ENCODE measurements at places on chromosomes 16 and 17. TPM values are rescaled to one million over a fixed set of nuclear protein-coding genes. Genes with fewer than 3 reads are reported as not detected.

Gene CIBAR2
- not detected for total RNA-seq

DNA sequence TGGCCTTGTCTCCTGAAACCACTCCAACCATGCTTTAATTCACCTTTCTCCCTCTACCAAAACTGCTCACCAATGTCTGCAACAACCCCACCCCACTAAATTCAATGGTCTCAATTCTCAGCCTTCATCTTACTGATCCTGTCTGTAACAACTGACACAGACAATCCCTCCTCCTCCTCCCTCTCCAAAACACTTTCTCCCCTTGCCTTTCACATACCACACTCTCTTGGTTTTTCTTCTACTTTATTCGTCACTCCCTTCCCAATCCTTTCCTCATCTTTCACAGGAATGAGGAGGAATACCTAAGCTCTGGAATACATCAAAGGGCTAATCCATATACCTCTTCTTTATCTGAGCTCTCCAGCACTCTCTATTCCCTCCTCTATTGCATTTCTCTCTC, 65.4 kb downstream of the STH start:
- no peaks in the 10 kb centered on the region for H3K27me3 ChIP-seq
- no peak overlapping the region for H3K4me3 ChIP-seq
- no peak overlapping the region for H3K27ac ChIP-seq
- peaks cover 51% of the 10 kb centered on the region for H3K36me3 ChIP-seq
- H3K4me1 ChIP-seq, result peaks cover 19% of the 10 kb centered on the region
- no peak for DNase-seq

Gene KRT9
- not detected for total RNA-seq

- no peak overlapping the region for H3K4me3 ChIP-seq
- H3K36me3 ChIP-seq, result no peaks in the 10 kb centered on the region
- no peaks in the 10 kb centered on the region for H3K4me1 ChIP-seq
- H3K27ac ChIP-seq, result no peak overlapping the region
These were observed 10.4 kb downstream of the CPPED1 start for GRCh38 chr16:12793120-12793864.

GRCh38 chr17:59848778-59849177, 44.0 kb downstream of the TUBD1 start:
- no peak for DNase-seq
- peaks cover 60% of the 10 kb centered on the region for H3K4me1 ChIP-seq
- no peak overlapping the region for H3K4me3 ChIP-seq
- peaks cover 5% of the 10 kb centered on the region for H3K27me3 ChIP-seq

DNA sequence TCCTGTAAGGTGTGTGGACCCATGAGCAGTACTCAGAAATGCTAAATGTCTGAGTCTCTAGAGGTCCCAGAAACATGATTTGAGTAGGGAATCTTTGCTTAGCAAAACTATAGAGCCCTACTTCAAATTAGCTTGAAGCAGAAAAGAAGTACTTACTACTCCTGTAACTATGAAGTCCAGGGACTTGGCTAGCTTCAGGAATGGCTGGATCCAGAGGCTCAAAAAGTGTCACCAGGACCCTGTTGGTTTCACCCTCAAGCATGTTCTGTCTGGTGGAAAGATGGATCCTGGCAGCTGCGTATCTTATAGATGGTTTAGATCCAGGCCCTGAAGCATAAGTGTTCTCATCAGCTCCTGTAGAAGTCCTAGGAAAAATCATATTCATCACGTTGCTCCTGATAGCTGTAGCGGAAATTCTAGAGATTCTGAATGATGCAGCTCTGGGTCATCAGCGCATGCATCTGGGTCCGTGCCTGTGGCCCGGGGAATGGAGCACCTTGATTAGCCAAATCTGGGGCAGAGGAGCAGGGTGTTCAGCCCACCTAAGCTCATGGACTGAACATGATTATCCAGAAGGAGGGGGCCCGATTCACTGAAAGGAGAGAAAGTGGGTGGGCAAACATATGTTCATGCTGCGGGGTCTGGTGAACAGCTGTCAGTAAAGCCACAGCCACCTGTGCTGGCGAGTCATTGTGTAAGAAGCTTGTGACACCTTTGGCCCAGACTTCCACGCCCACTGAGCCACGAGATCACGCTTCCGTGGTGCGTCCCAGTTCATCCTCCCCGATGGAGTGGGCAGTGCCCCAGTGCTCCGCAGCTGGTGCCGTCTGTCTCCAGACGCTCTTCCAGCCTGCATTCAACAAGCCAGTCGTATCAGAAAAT, 260.6 kb downstream of the CPPED1 start:
- no peak overlapping the region for H3K27ac ChIP-seq
- H3K27me3 ChIP-seq, result no peaks in the 10 kb centered on the region
- no peak overlapping the region for H3K4me3 ChIP-seq
- no peak for DNase-seq
- H3K4me1 ChIP-seq, result peaks cover 38% of the 10 kb centered on the region

Gene VEZF1
- 116 TPM for total RNA-seq

Gene ITGAX
- 0.09 TPM for total RNA-seq

Gene CLEC3A
- total RNA-seq, result not detected

GRCh38 chr17:76384987-76385891, 830 bp downstream of the SPHK1 start:
- peak overlapping the region; percentile 90 for H3K4me3 ChIP-seq
- peak; percentile 91 for DNase-seq
- H3K27me3 ChIP-seq, result no peaks in the 10 kb centered on the region
- peak overlapping the region; percentile 93 for H3K27ac ChIP-seq
- peaks cover 79% of the 10 kb centered on the region for H3K4me1 ChIP-seq
- peaks cover 64% of the 10 kb centered on the region for H3K36me3 ChIP-seq

Measured in SJSA1 (cell line).